Naive thymus-derived CD4-positive, alpha-beta T cell (primary cell): ENCODE measurements at places on chromosomes 16 and 17.

GRCh38 chr17:49572806-49573420 is 2.8 kb upstream of the NXPH3 start:
- no peak for DNase-seq

DNA sequence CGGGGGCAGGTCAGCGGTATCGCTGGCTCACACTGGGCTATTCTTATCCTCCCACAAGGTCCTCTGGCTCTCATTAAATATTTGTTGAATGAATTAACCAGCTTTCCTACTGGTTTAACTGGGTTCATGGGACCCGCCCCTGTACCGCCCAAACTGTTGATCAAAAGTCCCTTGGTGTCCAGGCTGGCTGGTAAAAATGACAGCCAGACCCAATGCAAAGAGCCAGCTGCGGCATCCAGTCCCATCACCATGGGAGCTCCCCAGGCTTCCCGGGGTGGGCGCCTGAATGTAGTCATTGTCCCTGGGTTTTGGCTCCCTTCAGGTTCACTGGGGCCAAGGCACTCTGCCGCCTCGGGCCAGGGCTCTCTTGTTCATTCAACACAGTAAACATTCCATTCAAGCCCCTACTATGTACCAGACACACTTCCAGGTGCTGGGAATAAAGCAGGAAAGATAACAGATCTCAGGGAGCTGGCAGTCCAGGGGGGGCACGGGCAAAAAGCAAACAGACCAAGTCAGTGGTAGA is 11.7 kb upstream of the ATP2C2 start:
- no peak for DNase-seq

DNA sequence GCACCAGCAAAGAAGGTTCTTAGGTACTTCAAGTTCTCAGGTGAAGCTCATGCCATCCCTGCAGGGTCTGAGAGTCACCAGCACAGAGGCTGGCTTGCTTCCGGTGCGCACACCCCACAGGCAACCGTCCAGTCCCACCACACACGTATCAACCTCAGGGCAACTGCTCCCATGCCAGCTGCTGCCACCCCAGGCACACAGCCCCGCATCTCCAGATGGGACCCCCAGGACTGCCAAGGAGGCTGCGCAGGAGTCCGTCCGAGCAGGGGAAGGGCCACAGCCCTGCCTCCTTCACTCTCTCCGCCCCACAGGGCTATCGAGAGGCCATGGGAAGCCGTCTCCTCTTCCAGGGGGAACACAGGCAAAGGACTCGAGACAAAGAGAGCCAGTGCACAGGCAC is 13.3 kb downstream of the KIFC3 start:
- no peak for DNase-seq

DNA sequence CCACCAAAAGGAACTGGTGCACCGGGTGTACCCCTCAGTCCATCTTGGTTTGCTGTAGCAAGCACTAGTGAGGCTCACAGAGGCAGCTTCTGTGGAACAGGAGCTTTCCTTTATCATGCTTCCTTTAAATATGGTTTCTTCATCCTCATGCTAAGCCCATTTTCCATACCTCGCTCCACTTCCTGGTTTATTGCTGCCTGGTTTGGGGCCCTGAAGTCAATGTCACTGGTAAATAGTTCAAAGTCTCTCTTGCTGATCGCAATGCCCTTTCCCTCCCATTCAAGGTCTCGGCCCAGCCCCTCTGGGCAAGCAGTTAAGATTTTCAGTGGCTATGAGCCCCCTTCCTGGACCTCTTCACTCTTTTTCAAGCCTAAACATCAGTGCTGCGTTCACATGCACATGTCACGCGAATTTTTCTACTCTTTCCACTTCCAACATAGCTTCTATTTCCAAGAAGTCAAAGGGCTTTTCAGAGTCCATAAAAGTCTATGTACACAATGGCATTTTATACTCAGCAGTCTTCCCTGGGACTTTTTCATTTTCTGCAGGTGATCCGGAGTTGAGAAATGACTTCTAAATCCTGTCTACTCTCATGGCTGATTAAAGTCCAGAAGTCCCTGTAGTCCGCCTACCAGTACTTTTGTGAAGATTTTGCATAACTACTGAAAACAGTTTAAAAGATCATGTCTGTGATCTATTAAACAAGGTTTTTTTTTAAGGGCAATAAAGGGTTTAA is 323.8 kb upstream of the ZFHX3 start:
- no peak for DNase-seq

DNA sequence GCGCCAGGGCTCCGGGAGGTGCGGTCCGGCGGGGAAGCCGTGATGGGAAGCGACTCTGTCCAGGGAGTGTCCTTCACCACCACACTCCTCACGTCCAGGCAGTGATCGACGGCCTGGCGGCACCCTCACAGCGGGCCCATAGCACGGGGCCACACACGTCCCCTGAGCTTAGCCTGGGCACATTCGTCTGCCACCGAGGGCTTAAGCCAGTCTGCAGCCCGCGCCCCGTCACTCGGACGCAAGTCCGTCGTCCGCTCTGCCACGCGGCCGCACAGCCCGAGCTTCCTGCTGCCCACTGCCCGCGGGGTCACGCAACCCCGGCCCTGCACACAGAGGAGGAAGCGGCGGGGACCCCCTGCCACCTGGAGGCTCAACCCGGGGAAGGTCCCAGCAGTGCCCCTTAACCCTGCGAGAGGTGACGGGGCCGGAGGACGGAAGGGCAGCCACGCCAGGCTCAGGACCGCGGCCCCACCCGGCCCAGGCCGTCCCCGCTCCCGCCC is 3.0 kb upstream of the TBX2 start:
- no peak for DNase-seq

- no peak for DNase-seq
These were observed 264.7 kb downstream of the C16orf95 start for GRCh38 chr16:87052506-87052905.

- DNase-seq, result no peak
These were observed 28.9 kb upstream of the PRM1 start for GRCh38 chr16:11309895-11310633.
